Stimulated activated CD8-positive, alpha-beta memory T cell treated with anti-CD3 and anti-CD28 coated beads, Interleukin-7, amount 100 ng/mL, for 24 hours (primary cell): ENCODE measurements at places on chromosomes 5 and 9.

GRCh38 chr9:122040561-122041242 is 52.4 kb downstream of the TTLL11 start:
- no peak for DNase-seq

DNA sequence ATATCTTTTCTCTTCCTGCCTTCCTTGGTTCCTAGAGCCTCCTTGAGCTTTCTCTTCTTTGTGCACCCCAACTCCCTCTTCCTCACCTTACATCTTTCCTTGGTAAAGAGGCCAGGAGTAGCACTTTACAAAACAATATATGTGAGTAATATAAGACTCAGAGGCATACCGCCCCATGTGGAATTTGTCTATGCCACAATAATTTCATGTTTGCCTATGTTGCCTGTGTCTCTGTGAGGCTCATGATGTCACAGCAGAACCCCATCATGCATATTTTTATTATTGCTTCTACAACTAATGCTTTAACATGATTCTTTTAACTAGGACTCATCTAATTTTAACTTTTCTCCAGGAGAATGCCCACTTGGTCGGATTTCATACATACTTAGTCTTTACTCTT is 15.0 kb upstream of the LVRN start:
- DNase-seq = no peak

- DNase-seq = no peak
Measured at GRCh38 chr9:2179567-2179966, 164.4 kb downstream of the SMARCA2 start.

GRCh38 chr9:36450110-36450732 is 50.2 kb upstream of the RNF38 start:
- no peak for DNase-seq

DNA sequence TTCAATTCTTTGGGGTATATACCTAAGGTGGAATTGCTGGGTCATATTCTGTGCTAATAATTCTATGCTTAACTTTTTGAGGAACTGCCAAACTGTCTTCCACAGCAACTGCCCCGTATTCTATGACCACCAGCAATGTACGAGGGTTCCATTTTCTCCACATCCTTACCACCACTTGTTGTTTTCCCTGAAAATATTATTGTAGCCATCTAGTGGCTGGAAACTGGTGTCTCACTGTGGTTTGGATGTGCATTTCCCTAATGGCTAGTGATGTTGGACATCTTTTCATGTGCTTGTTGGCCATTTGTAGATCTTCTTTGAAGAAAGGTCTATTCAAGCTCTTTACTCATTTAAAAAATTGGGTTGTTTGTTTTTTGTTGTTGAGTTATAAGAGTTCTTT is 30.7 kb downstream of the MSX2 start:
- no peak for DNase-seq

GRCh38 chr9:124198948-124199347 is 58.8 kb upstream of the NEK6 start:
- no peak for DNase-seq

- DNase-seq = no peak
Measured at GRCh38 chr5:58108511-58108910, 351.4 kb downstream of the PLK2 start.

- no peak for DNase-seq
Measured at GRCh38 chr5:39783756-39784421, 359.1 kb upstream of the DAB2 start.

- no peak for DNase-seq
Measured at GRCh38 chr9:127014910-127015540, 100.4 kb downstream of the RALGPS1 start.

DNA sequence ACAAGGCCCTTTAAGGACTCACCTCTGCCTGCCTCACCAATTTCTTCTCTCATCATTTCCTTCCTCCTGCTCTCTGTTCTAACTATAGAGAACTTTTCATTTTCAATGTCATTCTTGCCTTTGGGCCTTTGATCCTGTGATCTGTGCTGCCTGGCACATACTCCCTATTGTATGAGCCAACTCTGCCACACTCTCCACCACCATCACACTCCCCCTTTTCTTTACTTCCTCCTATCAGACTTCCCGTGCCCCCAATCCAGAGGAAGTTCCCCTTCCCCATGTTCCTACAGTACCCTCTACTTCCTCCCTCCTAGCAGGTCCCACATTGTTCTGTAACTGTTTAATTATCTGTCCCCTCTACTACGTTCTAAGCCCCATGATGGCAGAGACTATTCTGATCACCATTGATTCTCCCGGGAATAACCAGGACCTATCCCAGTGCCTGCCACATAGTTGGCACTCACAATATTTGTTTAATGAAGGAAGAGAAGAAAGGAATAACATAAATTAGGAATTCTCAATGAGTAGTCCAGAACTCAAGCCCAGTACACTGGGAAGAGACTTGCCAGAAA is 27.5 kb downstream of the ADAM19 start:
- no peak for DNase-seq

DNA sequence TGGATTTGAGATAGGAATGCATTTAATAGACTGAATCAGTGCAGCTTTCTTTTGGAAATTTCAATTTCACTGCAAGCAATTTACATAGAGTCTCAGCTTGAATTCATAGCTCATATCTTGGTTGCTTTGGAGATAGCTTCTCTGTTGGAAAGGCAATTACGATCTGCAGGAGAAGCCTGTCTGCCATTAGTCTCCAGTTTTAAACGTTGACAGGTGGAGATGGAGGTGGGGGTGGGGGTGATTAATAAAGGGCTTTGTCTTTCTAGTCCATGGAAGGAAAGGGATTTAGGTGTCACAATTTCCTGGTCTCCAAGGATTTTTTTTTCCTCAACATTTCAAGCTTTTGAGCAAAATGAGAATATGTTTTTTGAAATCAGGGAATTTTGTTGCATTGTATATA is 184.7 kb downstream of the CARTPT start:
- no peak for DNase-seq

- no peak for DNase-seq
Measured at GRCh38 chr9:68705531-68706362, 707 bp downstream of the PIP5K1B start.

GRCh38 chr9:27019589-27019988 is 14.1 kb upstream of the LRRC19 start:
- no peak for DNase-seq

DNA sequence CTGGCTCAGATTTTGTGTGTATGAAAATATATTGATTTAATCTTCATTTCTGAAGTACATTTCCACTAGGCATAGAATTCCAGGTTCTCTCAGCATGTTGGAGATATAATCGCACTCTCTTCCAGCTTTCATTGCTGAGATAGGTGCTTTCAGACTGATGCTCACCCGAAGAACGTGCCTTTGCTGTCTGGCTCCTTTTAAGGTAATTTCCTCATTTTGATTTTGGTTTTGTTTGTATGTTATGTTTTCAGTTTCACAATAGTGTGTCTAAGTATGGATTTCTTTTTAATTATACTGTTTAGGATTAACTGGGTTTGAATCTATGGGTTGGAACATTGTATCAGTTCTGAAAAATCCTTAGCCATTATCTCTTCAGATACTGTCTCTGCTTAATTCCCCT is 132.0 kb upstream of the NFIB start:
- no peak for DNase-seq

- no peak for DNase-seq
Measured at GRCh38 chr9:98884849-98885248, 58.9 kb upstream of the COL15A1 start.

DNA sequence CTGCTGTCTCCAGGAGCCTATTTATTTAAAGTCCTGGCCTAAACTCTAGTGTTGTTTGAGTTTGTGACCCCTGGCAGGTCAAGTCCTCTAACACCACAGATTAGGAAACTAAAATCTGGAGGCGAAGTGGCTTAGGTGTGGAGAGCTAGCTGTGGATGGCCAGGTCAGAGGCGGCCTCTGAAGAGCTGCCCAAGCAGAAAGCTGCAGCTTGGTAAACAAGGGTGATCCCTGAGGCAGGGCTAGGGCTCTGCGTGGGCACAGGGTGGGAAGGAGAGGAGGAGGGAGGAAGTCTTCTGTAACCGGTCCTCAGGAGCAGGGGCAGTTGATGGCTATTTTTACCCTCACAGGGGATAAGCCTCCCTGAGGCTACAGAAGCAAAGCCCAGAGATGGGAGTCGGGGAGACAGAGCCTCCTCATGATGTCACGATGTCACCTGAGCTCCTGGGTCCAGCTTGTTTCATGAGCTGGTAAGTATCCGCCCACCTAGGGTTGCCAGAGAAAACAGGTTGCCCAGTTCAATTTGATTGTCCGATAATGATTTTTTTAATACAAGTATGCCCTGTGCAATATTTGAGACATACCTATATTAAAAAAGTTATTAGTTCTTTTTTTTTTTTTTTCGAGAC is 25.9 kb upstream of the BOD1 start:
- no peak for DNase-seq

DNA sequence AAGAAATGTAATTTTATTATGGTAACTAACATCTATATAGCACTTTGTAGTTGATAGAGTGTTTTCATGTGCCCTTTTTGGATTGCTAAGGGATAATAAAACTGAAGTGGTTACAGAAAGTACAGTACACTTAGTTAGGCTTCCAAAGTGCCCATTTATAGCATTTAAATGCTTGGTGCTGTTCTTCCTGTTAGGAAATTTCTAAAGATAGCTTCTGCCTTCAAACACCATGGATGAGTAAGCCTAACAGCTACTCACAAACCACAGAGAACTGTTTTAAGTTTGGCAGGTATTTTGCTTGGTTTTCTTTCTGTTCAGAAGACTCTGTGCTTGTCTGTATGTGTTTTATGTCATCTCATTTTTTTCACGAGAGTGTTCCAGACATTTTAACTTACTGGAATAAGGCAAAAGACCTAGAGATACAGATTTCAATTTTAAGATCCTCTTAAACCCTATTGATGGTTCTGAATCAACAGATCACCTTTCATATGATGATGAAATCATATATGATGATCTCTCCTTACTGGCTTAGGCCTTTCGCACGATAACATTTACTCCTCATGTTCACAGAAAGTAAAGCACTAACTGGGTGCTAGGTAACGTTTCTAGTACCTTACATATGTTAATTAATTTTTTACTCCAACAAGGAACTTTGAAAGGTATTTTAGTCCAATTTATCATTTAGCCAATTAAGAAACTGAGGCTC is 4.4 kb downstream of the RIMOC1 start:
- DNase-seq = no peak

DNA sequence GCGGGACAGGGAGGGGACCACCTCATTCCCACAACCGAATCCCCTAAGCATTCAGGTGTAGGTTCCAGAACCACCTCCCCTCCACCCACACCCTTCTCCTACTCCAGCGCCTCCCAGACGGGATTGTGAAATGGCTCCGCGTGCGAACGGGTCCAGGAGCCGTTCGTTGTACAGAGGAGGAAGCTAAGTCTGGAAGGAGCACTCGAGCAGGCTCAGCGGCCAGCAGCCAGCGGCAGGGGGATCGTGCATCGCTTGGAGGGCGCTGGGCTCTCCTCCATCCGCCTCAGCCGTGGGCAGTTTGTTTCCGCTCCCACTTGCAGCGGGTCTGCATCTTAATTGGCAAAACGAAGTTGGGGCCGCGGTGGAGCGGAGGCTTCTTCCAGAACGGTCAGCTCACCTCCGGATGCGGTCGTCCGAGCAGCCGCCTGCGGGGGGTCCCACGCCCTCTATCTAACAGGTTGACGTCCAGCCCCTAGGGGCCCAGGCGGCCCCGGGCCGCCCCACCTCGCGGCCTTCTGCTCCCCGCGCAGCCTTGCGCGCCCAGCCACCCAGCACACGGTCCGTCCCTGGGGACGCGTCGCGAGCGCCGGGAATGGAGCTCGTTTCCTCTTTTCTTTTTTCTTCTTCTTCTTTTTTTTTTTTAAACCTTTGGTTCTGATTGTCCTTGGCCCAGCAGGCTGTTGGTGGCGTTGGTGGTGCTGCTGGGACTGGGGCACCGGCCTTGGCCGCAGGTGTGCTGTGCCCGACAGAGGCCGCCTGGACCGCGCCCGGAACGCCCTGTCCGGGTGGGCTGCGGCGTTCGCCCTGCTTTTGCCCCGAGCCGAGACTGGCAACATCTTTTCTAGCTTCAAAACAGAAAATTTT is 3.9 kb upstream of the BARX1 start:
- DNase-seq = no peak

- no peak for DNase-seq
Measured at GRCh38 chr5:153818626-153819025, 220.1 kb downstream of the FAM114A2 start.

DNA sequence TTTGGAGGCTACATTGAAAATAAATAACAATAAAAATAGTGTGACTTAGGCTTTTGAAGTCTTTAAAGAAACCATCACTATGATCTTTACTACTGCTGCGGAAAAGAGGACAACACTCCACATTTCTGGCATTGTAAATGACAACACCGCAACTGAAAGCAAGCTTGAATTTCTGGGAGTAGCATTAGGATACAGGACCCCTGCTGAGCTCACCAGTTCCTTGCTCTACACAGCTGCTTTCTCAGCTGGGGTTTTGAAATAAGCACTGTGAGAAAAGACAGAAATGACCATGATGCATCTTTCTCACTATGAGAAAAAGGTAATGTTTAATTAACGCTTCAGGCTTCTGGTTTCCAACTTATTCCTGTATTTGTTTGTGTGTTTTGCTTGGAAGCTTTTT is 168.0 kb downstream of the TAF11L14 start:
- no peak for DNase-seq

- DNase-seq = no peak
Measured at GRCh38 chr9:131397100-131397790, 3.4 kb downstream of the PRRC2B start.

GRCh38 chr5:73865315-73865714 is 239.3 kb downstream of the ARHGEF28 start:
- no peak for DNase-seq

- DNase-seq = no peak
Measured at GRCh38 chr5:157827423-157827822, 31.5 kb downstream of the CLINT1 start.

GRCh38 chr9:24932785-24933184 is 387.1 kb upstream of the IZUMO3 start:
- DNase-seq = no peak
